ENCODE measurements at places on chromosomes 1 and 21.

DNA sequence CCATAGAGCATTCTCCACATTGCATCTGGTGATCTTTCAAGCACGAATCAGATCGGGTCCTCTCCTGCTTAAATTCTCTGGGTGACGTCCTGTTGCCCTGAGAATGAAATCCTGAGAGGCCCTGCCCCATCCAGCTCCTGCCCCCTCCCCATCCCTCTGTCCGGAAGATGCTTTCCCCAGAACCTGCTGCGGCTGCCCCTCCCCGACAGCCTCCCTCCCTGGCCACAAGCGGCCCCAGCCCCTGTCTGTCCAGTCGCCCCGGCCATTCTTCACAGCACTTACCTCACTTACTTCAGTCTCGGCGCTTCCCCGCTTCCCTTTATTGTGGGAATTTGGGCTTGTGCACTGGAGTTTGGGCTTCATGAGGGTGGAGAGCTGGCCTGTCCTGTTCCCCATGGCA is 40.3 kb downstream of the TAS1R2 start:
- no peak for DNase-seq

- DNase-seq: no peak
Measured at GRCh38 chr1:160742428-160743127, 3.5 kb downstream of the SLAMF7 start.

DNA sequence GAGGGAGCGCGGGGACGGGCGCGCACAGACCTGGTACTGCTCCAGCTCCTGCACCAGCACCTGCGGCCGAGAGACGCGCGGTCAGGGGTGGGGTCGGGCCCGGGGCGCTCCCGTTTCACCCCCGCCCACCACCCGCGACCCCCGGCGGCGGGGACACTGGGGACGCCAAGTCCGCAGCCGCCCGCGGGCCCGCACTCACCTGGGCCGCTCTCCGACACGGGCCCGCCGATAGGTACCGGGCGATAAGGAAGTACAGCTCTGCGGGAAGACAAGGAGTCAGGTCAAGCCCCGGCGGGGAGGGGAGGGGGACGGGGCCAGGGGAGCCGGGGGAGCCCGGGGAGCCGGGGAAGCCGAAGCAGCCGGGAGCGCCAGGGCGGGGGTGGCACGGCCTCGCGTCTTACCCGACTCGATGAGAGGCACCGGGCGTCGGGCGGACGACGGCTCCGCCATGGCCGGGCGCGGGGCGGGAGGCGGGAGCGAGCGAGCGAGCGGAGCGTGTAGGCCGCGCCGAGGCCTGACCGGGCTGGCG is 326 bp downstream of the BRWD1 start:
- peak; percentile 45 for DNase-seq

DNA sequence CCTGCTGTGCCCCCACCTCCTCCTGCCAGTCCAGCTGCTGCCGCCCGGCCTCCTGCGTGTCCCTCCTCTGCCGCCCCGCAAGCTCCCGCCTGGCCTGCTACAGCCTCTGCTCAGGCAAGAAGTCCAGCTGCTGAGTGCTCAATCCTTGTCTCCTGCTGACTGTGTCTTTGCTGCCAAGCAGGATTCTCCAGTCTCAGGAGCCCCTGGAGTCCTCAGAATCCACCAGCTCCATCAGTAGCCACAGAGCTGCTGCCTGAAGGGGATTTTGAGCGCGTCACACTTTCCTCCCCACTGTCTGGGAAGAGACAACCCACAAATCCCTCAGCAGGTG is 973 bp downstream of the KRTAP10-11 start:
- no peak for DNase-seq

- no peak for DNase-seq
Measured at GRCh38 chr1:40241362-40241761, 6.4 kb upstream of the TMCO2 start.

DNA sequence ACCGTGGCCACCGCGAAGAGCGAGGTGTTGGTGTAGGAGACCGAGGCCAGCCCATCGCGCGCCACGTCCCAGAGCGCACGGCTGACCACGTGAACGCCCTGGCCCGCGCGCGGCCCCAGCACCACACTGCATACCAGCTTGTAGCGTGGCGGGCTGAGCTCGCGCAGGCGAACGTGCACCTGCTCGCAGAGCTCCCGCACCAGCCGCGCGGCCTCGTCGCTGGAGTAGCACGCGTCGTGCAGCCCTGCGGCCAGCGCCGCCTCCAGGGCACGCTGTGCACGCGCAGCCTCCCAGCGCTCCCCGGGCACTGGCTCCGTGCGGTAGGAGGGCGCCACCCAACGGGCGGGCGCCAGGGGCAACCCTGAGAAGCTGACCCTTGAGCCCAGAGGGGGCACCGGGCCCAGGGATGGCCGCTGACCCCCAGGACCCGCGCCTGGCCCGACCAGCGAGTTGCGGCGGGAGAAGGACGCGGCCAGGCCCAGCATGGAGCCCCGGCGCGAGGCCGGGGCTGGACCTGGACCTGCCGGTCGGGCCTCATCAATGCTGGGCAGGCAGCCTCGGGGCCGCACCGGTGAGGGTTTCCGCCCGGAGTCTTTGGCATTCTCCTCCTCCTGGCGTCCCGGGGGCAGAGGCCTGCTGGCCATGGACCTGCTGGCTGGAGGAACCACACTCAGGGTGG is 987 bp downstream of the DYNLT4 start:
- DNase-seq: no peak

- DNase-seq: no peak
Measured at GRCh38 chr1:40567825-40568224, 36.4 kb downstream of the ZNF684 start.

GRCh38 chr1:212955098-212955497 is 4.8 kb downstream of the VASH2 start:
- no peak for DNase-seq

DNA sequence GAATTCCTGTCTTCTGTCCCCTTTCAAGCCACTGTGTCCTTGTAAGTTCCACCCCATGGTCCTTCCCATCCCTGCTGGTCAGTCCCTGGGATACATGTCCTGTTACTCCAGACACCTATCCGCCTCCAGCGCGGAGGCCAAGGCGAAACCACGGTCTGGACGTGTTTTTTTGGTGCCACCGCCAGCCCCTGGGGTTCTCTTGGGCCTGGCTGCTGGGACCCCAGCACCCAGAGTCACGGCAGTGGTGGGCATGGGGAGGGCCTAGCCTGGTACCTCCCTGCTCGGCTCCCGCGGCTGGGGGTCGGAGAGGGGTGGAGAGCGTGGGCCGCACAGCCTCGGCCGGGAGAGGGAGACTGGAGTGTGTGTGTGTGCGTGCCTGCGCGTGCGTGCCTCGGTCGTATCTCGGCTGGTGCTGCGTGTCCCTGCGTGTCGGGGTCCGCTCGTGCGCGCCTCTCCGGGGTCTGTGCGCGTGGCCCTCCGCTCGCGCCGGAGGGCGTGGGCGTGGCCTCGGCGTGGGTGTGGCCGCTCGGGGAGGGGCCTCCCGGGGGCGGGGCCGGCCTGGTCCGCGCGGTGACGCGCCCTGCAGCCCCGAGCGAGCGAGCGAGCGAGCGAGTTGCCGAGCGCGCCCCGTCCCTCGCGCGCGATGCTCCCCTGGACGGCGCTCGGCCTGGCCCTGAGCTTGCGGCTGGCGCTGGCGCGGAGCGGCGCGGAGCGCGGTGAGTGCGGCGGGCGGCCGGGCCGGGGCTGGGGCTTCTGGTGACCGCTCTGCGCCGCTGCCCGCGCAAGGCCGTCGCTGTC is at the start of gene VWA1:
VWA1 (plus strand) TSS at position 585 of the 798 bp plus-strand sequence; CDS start at position 644, 59 bp downstream.
- peak; percentile 93 for DNase-seq

GRCh38 chr1:6601923-6602668 is 573 bp downstream of the KLHL21 start:
- peak; percentile 31 for DNase-seq

DNA sequence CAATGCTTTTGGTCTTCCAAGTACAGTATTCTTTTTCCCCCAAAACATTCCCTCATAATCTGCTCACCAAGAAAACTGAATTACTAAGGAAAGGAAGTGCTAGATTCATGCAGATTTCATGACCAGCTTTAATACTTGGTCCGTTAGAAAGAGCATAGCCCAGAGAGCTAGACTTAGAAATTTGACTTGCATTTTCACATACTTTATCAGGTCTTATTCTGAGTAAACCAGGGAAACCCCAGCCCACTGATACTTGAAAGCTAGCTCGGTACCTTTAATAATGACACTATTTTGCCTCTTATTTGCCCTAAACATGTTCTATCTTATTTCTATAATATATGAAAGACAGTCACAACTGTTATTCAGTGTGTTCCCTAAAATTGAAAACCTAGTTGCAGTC is 204.5 kb downstream of the TTLL7 start:
- DNase-seq: no peak

DNA sequence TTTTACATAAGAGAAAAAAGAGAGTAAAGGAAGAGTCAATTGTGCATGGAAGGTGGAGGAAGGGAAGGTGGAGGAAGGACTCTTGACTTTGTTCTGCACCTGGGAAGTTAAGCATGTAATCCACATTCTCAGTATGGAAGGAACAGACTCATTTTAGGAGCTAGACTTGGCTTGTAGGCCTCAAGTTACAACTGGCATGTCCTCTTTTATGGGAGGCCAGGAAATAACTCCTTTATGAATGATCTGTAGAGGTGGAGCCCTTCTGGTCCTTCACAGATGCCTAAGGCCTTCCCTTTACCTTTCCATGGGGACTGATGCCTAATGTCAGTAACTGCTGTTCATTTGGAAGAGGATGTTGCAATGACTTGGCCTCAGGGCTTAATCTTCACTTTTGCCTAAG is 29.4 kb upstream of the CCSAP start:
- no peak for DNase-seq

DNA sequence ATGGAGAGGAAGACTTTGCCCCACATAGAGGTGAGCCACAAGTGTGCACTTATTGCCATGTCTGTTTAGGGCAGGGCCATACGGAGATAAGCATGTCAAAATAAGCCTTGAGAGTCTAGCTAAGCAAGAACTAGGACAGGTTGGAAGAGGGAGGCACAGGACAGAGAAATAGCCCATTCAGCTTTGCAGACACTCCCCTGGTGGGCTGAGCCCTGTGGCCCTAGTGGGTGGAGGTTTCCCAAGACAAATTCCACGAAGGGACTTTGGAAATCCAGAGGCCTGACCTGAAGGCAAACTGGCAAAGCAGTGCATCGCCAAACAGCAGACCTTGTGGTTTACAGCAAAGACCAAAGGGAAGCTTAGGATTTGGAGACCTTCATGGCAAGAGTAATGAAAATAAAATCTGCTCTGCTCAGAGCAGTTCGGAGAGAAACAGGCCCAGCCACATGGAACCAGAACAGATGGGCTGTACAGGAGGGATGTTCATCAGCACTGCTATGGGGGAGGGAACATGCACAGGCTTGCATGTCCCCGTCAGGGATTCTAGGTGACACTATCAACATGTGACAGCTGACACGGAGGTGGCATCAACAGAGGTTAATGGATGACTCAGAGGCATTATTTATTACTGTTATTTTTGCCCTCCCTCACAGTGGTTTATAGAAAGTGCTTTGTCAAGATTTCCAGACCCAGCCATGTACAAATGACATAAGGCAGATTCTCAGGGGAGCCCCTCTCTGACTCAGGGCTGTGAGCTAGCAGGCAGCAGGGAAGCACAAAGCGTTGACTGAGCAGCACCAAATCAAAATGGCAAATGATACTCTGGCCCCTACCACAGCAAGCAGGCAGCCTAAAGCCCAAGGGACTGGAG is 90.1 kb upstream of the IRF2BP2 start:
- DNase-seq: peak; percentile 32

DNA sequence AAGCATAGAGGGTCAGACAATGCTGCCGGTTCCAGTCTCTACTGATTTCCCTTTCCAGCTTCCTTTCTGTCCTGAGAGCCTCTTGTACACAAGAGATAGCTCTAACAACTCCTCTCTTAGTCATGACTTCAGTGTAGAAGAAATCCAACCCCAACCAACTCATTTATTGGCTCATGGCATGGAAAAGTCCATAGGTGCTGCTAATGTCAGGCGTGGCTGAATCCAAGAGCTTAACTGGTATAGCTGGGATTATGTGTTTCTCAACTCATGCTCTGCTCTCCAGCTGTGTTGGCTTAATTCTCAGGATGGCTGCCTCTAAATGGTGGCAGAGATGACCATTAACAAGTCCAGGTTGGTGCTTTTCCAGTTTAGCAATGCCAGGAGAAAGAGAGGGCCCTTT is 12.4 kb upstream of the THRAP3 start:
- no peak for DNase-seq

- no peak for DNase-seq
Measured at GRCh38 chr21:46317710-46318463, 5.8 kb downstream of the C21orf58 start.

DNA sequence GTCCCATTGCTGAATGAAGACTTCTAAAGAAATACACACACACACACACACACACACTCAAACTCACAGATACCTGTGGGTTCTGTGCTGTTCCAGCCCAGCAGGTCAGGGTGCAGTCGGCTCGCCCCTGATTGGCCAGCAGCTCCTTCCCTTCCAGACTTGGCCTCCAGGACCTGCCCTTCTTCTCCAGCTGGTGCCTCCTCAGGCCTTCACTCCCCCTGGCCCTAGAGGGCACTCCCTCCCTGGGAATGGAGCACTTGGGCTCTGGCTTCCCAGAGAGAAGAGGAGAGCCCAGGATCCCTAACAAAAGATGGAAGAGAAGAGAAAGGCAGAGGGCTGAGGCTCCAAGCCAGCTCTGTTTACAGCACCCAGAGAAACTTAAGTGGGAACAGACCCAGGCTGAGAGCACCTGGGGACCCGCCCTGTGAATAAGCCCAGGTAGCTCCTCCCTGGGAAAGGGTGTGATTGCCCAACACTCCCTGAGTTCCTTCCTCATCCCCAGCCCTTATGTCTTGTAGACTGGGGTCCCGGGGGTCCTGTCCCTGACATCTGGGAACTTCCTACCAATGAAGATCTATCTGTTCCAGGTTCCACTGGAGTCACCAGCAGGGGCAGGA is at the start of gene PGLYRP3:
PGLYRP3 (minus strand) TSS at position 383 of the 617 bp plus-strand sequence. CDS start 2,287 bp downstream, outside the sequence.
- DNase-seq: no peak

GRCh38 chr1:31831397-31832378 is 15.9 kb upstream of the SPOCD1 start:
- no peak for DNase-seq

DNA sequence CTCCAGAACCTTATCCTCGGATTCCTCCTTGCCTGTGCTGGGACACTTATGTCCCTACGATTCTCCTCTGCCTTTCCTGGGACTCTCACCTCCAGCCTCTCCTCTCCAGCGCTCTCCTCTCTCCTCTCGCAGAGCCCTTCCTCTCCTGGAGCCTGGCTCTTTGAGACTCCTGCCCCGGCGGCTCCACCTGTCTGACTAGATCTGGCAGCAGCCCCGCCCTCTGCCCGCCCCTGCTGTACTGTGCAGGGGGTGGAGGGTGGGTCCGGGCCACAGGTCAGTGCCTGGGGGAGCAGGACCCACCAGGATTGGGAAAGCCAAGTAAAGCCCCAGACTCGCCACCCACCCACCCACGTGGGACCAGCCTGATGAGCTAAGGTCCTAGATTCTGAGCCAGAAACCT is 1.6 kb downstream of the ELOVL1 start:
- no peak for DNase-seq

DNA sequence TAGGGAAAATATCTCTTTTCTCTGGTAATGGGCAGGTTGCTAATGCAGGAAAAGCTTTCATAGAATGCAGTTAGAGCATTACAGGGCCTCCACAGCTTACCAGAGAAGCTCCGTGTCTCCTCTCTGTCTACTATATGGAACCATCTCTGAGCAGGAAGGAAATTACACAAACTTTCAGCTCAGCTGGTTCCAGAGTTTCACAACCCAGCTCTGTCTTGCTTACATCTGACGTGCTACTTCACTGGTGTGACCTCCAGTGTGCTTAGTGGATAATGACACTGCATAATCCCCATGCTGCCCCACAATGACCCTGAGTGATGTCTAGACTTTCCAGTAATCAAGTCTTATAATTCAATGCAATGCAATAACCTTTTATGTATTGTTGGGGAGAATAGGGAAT is 4.3 kb upstream of the FGGY start:
- no peak for DNase-seq

GRCh38 chr21:42545745-42546144 is 32.1 kb downstream of the SLC37A1 start:
- no peak for DNase-seq
